CD4-positive, alpha-beta T cell treated with Interleukin-12 subunit alpha and Interleukin-12 subunit beta, for 1 hour (primary cell): ENCODE measurements at places on chromosomes 11 and 22.

DNA sequence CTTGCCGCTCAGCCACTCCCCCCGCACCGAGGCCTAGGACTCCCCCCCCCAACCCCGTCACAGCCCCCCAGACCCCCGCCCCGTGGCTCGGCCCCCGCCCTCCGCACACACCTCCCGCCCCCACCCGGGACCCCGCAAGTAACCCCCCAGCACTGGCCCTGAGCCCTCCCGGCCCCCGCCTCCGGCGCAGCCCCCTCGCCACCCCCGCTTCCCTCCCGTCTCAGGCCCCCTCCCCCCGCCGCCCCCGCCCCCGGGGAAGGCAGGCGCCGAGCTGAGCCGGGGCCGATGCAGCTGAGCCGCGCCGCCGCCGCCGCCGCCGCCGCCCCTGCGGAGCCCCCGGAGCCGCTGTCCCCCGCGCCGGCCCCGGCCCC, 1.5 kb downstream of the SHANK3 start:
- no peak for DNase-seq

DNA sequence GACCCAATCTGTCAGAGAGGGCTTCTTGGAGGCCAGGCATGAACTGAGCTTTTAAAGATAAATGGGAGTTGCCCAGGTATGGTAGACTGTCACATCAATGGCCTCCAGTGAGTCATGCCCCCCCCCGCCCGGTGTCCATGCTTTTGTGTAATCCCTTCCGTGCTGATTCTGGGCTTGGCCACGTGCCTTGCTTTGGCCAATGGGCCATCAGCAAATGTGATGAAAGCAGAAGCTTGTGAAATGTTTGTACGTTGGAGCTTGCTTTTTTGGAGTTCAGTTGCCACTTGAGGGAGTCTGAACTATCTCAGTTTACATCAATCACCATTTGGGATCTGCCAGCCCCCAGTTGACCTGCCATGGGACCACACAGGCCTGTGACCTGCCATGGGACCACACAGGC, 4.3 kb upstream of the THY1 start:
- DNase-seq: no peak

DNA sequence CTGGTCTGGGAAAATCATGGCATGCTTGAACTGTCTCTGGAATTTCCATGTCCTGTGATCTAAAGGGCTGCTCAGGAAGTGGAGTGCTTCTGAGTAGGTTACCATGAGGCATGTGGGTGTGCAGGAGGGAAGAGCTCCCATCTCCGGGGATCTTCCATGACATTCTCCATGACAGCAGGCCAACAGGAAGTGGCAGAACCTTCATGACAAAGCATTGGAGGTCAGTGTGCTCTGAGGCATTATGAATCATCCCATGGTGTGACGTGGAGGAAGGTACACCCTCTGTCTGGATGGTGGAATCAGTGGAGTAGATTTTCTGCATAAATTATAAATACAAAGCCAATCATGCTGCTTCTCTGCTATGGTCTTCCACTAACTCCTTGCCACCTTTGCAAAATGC, 139.6 kb upstream of the E2F8 start:
- DNase-seq: no peak

DNA sequence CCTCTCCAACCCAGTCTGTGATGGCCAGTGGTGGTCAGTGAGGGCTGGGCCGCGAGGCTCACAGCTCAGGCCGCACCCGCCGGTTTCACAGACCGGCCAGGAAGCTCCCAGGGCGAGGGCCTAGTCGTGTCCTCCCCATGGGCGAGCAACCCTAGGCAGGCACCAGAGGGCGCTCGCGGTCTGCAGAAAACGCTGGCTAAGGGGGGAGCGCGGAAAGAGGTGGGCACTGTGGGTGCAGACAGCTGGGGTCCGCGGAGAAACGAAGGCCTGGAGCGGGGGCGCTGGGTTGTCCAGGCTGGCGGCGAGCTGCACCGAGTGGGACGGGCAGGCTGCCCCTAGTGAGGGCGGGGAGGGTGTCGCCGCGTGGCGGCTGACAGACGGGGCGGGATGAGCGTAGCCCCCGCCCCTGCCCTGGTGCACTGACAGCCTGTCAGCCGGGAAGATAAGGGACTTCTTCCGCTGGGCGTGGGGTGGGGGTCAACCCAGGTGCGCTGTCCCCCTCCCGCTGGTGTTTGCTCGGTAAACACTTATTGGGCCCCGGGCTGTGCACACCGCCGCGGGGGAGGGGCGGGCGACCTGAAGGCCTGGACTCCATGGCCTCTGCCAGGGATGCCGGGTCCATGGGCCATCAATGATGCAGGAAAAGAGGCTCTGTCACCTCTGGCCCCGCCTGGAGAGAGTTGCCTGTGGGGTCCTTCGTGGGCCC, 7.5 kb downstream of the GP1BB start:
- peak; percentile 82 for DNase-seq

DNA sequence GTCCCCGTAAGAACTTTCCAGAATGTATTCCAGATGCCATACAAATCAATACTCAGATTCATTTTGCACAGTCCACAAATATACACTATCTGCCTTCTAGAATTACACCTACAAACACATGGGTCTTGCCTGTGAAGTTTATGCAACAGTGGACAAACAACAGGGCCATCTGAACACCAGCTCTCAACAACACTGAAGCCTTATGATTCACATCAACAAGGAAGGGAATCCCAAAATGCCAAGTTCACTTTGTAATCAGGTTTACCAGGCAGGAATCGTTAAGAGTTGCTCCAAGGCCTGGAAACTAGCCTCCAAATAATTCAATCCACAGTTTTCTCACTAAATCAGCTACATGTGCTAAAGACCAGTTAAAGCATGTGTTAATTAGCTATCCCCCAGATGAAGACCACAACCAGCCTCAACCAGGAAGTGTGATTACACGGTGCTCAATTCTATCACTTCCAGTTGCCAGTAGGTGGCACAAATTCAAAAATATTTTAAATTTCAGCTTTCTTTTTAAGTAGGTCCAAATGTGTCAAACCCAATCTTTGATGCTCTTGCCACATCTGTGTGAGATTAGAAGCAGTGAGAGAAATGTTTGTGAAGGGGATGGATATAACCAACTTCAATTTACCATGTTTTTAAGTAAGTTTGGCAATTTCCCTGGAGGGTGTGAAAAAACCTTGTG, 139.1 kb upstream of the BDNF start:
- no peak for DNase-seq

DNA sequence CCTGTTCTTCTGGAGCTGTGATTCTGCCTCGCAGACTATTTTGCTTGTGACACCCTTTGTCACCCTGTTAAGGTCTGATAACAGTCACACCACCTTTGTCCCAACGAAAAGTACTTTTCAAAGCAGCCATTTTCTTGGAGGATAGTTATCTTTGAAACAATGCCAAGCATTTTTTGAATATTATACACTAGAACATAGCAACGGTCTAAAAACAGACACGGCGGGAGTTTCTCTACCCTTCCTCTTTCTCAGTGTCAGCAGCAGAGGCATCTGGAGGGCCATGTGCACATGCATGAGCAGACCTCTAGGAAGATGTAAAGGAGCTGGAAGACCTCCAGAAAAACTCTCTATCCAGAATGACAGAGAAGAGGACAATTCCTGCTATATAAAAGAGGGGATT, 86.5 kb downstream of the TRPC6 start:
- no peak for DNase-seq

GRCh38 chr11:12810568-12810894, 136.3 kb downstream of the TEAD1 start:
- DNase-seq: no peak

GRCh38 chr22:25348391-25348790, 129.0 kb downstream of the CRYBB2 start:
- DNase-seq: no peak
